ENCODE measurements at places on chromosomes 11 and 22. TPM values are rescaled to one million over a fixed set of nuclear protein-coding genes. Genes with fewer than 3 reads are reported as not detected.

The CSF2RB gene
- 4.6 TPM for total RNA-seq

The MADD gene
- total RNA-seq = 35.3 TPM

The MS4A12 gene
- not detected for total RNA-seq

The TRPM5 gene
- total RNA-seq = not detected

The TMEM86A gene
- total RNA-seq = 2.5 TPM

The TMPRSS5 gene
- total RNA-seq = 0.40 TPM

The TMPRSS13 gene
- not detected for total RNA-seq

The ELFN2 gene
- total RNA-seq = 0.17 TPM

The SHISA8 gene
- total RNA-seq = not detected

The MYO18B gene
- 0.50 TPM for total RNA-seq

The MUC5AC gene
- total RNA-seq = not detected

DNA sequence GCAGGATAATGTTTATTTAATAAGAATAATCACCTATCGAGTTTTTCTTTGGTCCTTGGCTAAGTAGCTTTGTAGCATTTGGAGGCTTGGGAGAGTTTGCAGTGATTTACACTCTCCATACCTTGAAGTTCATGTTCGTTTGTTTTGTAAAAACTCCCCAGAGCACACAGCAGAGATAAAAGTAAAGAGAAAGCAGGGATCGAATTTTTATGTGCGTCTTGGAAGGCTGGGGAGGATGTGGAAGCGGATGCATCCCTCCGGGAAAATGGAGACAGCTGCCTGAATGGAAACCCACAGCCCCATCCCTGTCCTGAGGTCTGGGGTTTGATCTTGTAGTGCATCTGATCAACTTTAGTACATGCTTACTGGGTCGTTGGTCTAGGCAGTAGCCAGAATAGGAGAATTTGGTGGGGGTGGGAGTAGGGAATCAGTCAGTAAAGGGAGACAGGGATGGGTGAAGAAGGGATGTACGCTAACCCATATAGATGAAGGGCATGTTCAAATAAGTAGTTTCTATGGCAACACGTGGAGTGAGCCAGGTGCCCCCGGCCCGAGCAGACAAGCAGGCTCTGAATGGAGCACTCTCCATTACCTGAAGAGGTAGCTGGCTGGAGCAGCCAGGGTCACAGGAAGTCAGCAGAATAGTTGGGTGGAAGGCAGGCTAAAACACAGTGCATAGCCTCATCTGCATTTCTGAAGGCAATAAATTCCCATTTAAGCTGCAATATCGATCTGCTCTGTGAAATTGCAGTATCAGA, 147.8 kb downstream of the COMMD9 start:
- DNase-seq = no peak

GRCh38 chr11:22193348-22194051, 615 bp downstream of the ANO5 start:
- no peak for DNase-seq

DNA sequence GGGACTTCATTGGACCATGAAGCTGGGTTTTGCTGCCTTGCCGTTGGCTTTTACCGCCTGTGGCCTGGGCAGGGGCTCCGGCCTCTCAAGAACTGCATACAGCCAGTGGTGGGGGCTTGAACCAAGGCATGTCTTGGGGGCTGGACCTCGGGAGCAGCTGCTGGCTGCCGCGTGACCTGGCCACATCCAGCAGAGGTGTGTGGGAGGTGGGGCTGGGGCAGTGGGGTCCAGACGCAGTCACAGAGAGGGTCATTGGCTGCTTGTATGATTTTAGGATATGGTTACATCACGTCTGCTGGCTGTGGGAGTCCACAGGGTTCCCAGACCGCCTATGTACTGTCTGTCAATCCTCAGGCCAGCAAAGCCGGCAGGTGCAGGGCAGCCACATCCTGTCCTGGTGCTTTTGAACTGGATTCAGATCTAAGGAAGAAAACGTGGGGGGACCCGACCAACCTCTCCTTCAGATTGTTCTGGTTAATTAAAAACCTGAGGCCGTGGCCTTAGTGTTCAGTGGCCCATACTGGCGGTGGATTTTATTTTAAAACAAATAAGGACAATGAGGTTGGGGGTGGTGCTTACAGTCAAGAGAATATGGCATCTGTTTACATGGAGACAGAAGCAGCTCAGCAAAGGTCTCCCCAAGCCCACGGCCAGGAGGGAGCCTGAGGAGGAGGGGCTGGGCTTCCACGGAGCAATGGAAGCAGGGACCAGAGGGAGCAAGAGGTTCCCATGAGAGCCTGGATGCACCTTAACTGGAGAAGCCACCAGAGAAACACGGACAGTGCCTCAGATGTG, 426.0 kb downstream of the TBC1D22A start:
- no peak for DNase-seq

DNA sequence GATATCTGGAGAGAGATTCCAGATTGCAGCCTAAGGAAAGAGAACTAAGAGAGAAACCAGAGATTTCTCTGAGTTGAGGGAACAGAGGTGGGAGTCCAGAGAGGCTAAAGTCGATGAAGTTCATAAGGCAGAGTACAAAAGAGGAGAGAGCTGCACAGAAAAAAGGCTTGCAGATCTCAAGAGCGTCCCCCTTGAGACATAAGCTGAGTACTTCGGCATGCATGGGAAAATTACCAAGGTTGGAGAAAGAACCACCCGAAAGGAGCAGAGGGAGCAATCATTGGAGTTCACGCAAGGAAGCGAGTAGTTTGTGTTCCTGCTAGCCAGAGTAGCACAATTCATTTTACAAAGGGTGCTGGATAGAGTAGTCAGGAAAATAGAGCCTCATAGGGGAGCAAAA, 293.5 kb downstream of the TMEM135 start:
- DNase-seq = no peak

- no peak for DNase-seq
Observed at GRCh38 chr11:40054631-40055030, 1404.8 kb downstream of the LRRC4C start.

DNA sequence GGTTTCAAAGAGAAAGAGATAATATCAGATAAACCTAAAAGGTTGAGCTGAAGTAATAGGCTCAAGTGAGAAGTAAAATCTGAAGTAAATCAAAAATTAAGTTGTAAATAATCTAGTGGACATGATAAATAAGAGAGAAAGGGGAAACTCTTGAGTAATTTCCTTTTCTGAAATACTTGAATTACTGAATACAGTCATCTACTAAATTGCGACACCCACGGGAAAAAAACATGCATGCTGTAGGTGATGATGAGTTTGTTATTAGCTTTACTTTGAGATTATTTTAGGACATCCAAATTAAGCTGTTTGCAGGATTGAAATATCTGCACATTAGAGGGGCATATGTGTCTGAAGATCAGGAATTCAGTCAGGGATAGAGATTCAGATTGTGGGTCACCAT, 50.0 kb upstream of the CARD18 start:
- DNase-seq = no peak

GRCh38 chr22:19442166-19442565, 5.3 kb downstream of the C22orf39 start:
- DNase-seq = no peak

DNA sequence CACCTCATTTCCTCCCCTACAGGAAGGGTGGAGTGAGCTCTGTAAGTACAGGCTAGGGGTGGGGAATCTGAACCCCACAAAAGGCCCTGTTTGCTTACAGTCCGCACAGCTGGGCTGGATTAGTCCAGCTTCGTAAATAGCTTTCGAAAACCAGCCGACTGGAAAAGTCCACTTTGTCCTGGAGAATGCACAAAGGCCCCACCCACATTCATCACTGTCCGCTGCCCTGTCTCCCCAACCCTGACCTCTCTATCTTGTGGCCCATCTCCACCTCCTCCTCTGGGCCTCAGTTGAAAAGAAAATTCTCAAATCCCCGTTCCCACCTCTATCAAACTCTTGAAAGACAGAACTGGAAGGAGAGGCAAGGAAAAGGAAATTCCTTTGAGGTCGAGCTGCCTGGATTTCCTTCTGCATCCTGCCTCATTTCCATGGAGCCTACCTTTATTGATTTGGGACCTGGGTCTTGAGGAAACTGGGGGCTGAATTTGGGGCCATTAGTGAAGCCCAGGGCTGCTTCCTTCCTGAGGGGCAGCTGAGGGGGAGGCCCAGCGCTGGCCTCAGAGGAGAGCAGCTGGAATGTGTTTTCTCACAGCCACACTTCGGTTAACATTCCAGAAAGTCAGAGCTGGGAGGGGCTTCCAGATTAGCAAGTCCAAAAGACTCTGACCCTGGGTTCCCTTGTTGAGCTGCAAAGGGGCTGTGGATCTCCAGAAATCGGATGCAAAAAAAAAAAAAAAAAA, 147.6 kb downstream of the FBXO7 start:
- no peak for DNase-seq

DNA sequence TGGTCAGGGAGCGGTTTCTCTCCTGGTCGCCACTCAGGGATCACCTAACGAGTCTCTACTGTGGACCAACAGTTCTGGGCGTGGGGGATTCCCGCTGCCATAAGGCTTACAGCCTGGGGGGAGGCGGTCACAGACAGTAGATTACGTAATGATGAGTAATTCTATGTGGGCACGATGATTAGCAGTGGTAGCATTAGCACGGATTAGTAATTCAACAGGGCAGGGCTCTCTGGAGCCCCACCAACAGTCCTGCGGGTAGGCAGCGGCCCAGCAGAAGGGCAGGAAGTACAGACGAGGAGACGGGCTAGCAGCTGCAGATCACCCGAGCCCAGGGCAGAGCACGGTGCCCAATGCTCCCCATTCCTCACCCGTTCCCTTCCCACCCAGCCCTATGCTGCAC, 3.6 kb downstream of the SHISAL1 start:
- no peak for DNase-seq

GRCh38 chr11:116895048-116895757, 57.8 kb upstream of the APOA1 start:
- no peak for DNase-seq

DNA sequence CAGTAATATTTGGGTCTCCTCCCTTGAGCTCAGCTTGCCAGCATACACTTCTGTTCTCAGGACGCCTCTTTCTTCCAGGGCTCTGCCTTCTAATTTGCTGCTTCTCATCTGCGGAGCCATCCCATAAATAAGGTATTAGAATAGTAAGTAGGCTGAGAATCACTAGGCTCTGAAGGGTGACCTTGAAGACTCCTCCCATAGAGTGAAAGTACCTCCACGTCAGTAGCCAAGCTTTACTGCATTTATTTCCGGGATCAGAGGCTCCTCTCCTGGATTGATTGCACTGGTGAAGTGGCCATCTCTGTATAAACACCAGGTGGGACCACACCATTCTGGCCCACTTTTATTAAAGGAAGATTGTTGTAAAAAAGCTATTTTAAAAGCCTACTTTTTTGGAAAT, 315.5 kb downstream of the FAT3 start:
- DNase-seq = no peak

- no peak for DNase-seq
Observed at GRCh38 chr22:37157516-37158285, 8.0 kb upstream of the IL2RB start.

DNA sequence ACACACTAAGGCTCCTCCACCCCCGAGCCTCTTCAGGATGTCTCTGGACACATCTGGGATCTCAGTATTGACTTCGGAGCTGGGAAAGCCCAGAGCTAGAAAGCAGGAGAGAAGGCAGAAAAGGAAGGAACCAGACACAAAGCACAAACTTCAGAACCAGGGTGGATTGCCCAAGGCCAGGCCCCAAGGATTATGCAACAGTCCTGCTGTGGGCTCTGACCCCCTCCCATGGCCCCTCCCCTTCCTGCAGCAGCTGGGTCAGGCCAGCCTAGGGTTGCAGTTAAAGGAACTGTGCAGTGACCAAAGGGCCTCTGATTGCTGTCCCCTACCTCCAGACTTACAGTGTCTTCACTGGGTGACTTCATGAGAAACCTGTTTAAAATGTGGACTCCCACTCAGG, 5.3 kb downstream of the KCNE3 start:
- no peak for DNase-seq

GRCh38 chr22:40241200-40241763, 63.6 kb downstream of the TNRC6B start:
- DNase-seq = no peak

DNA sequence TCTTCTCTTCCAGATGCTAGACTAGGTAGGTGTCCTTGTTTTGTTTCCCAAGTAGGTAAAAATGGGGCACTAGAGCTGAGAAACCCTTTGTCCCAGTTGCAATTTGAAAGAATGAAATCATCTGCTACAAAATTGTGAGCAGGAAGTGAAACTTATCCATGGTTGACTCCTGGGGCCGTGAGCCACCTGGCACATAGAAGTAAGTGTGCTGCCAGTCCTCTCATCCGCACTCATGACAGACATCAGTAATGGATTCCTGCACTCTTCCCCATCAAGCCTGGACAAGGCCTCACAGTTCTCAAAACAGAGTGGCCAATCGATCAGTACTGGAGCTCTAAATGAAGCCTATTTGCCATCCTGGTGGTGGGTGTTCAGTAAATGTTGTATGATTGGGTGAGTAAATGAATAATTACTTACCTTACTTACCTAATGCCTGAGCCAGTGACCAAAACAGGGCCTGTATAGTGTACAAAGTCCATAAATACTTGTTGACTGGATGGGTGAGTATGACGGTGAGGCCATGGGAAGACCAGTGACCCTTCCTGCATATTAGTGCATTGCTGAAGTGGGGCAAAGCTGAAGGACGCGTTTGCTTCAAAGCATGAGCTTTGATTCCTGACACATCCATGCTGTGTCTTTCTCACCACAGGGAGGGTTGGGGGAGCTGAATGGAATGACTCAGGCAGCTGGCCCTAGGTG, 68.9 kb upstream of the HEPHL1 start:
- peak; percentile 29 for DNase-seq

- no peak for DNase-seq
Observed at GRCh38 chr11:65429724-65430405, 7.3 kb downstream of the NEAT1 start.

DNA sequence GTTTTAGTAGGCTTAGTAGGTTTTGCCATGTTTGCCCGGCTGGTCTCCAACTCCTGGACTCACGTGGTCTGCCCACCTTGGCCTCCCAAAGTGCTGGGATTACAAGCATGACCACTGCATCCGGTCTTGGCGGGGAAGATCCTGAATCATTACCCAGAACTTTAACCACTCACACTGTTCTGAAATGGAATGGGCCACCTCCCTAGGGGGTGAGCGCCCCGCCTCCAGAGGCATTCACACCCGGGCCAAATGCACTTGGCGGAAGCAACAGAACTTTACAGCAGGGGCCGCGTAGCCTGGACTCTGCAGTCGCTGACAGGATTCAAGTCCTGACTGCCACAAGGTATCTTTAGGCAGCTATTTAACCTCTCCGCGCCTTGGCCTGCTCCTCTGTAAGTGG, 5.4 kb downstream of the CCDC86 start:
- no peak for DNase-seq

DNA sequence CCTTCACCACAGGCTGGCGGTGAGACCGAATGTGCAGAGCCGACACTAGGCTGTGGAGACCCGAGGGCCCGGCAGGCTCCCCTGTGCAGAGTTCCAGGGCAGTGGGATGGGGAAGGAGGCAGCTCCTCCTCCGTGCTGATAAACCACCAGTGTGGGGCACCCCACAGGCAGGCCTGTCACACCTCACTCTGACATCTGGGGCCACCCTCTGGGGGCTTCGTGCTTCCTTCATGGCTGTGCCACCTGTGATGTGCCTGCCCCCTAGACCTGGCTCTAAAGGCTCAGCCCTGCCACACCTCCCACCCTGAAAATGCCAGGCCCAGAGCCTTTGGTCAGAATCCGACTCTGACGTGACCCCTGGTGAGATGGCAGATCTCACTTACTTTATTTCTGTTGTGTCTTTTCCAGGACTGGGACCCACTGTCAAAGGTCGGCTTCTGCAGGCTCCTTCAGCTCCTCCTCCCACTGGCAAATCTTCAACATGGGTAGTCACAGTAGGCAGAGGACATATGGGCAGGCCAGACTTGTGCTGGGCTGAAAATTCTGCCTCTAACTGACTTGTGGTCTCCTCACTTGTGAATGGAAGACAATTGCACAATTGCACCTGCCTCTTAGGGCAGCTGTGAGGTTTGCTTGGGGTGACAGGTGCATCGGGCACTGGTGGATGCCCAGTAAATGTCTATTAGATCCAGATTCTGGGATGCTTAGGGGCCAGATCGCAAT, 46.2 kb upstream of the TSKU start:
- DNase-seq = no peak

- DNase-seq = no peak
Observed at GRCh38 chr11:116454020-116454645, 318.7 kb downstream of the BUD13 start.

Measured in esophagus muscularis mucosa (tissue), 4 donors.